Heart left ventricle (tissue), 16 donors: ENCODE measurements at places on chromosomes 1 and 21.

- DNase-seq: no peak
These were observed 123.7 kb upstream of the KIF26B start for GRCh38 chr1:245031041-245031440.

DNA sequence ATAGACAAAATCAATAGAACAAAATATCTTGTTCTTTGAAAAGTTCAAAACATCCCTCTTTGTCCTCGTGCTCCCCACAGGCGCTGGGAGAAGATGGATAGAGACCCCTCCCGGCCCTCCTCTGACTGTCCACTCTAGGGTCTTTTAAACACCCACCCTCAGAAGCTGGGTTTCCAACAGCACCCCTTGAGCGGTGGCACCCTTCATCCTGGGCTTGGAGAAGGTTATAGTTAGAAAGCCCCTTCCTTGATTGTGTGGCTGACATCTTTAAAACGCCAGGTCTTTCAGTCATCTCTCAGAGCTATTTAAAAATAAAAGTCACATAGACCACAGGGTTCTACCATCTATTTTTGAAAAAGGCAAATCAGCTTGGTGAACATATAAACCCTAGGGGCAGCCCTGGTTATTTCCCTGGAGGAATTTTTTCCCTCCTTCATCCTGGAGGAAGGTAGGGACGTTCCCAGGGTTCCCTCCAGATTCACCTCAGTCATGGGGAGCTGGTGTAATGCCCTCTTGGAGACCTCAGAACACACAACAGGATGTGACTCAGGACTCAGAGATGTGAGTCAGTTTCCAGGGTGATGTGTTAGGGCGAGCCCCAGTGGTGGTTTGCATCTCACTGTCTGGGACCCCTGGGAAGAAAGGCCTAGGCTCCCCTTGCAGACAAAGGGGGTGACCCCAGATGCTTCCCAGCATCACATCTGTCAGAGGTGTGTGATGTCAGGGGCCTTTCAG lies 138.5 kb downstream of the CLIC6 start:
- no peak for DNase-seq

DNA sequence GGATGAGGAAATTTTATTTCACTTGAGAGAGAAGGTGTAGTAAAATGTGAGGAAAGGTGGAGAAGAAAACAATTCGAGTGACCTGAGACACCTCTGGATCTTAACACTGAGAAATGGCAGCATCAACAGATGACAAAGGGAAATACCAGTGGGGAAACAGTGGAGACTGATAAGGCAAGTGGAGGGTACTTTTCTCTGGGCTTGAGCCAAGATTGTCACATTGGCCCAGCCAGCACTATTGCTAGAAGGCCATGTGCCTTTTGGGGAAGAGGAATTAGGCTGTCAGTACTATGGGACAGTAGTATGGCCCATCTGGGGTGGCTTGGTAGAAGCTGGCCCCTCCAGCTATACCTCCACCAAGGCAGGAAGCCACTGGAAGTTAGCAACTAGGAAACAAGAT lies 8.4 kb downstream of the SYPL2 start:
- DNase-seq: no peak

- DNase-seq: no peak
These were observed 41.4 kb downstream of the SCMH1 start for GRCh38 chr1:41200728-41201127.

- DNase-seq: no peak
These were observed 15.7 kb upstream of the RCAN1 start for GRCh38 chr21:34630536-34631143.

- DNase-seq: no peak
These were observed 94.9 kb downstream of the MRPL39 start for GRCh38 chr21:25512095-25513081.

DNA sequence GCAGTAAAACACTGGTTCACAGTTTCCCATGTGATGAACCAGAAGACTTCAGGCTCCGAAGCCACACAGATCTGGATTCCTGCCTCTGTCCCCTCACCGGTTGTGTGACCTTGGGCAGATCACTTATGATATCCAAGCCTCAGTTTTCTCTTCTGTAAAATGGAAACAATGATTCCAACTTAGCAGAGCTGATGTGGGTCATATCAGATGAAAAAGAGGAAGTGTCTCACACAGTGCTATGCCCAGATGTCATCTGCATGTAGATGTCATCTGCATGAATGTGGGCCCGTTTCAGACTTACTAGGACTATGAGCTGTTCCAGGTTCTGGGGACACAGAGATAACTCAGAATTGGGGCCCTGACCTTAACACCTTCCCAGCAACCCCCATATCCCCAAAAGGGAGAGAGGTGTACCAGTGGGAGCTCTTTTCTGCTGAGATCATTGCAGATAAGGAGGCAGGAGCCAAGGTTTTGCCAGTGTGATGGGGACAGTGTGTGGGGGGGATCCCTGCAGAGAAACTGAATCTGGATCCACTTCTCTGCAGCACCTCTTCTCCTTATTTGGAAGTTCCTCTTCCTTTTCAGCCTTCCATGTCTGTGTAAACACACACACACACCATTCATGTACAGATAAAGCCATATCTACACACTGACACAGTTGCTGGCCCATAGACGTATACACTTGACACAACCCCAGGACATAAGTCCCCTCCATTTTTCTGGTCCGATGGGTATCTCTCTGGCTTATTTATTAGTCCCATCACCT lies 5.0 kb upstream of the ADGRB2 start:
- DNase-seq: no peak

DNA sequence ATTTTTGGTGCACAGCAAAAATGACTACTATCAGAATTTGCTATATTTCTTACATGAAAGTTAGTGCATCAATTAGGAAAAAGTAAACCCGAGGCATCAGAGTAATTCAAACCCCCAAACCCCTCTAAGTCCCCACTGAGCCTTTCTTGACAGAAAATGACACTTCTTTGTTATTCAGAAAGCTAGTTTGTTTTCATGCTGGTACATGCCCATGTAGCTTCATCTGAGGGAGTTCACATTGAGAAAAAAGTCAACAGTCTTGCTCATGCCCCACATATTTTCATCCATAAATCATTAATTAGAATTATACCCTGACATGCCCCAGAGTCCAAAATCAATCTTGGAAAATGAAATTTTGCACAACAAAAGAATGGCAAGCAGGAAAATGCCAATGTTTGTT lies 39.9 kb upstream of the PDC start:
- no peak for DNase-seq

- DNase-seq: no peak
These were observed 48.8 kb downstream of the KIF21B start for GRCh38 chr1:200974711-200975110.

- no peak for DNase-seq
These were observed at the start of gene HUNK for GRCh38 chr21:31872452-31873274. TSS of gene HUNK (plus strand) at chr21:31873020. CDS start at chr21:31873675, 655 bp downstream.

DNA sequence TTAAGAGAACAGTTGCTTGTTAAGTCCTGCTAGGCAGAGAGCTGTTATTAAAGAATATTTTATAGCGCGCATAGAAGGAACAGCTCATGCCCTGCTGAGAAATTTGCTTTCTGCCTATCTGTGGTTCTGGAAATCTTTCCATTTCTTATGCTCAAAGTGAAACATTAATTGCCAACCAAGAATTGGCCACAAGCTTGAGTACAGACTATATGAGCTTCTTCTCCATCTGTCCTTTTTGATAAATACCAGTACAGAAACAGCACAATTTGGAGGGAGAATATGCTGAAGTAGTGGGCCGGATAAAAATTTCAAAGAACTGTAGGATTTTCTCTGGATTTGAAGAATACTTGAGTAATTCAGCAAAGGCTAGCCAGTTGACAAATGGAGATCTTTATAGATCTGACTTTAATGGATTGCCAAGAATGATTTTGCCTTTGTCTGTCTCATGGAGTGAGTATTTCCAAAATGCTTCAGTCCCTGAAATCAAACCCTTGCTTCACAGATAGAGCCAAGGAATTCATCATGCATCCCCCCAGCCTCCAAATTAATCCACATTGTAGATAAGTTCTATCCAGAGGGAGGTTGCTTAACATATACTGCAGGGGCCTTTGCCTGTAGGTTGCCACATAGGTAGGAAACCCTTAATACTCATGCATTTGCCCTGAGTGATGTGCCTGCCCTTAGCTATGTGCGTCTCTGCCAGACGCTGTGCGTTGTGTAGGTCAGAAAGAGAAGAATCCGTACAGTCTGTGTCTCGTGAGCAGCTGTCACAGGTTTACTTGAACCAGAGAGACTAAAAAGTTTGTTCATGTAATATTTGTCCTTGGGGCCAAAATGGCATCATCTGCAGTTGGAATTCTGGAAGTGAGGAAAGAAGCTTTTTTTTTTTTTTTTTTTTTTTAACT lies 44.2 kb downstream of the SMYD2 start:
- no peak for DNase-seq

DNA sequence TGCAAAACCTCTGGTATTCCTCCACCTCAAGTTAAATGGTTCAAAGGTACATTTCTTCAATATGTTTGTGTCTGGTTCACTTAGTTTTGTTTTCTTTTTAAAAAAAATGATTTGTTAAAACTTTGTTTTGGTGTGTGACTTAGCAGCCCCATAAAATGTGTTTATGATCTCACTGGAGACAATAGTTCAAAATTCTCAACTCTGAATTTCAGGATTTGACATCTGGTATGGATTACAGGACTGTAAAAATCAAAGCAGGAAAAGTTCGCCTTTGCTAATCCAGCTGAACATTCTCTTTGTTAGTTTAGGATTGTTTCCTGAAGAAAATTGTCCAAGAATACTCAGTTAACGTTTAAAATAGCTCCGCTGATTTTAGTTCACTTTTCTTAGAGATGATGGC lies 231.7 kb downstream of the HMCN1 start:
- no peak for DNase-seq

- no peak for DNase-seq
These were observed 94.7 kb downstream of the LACTBL1 start for GRCh38 chr1:22877980-22878379.

- no peak for DNase-seq
These were observed 9.9 kb upstream of the LMO4 start for GRCh38 chr1:87318806-87319205.

GRCh38 chr1:91680556-91681155 lies 180.0 kb downstream of the CDC7 start:
- no peak for DNase-seq

GRCh38 chr1:206002871-206003801 lies at the start of gene RAB7B:
TSS of gene RAB7B (minus strand) at chr1:206003395. CDS start at chr1:205994135, 9,260 bp downstream.
- peak; percentile 37 for DNase-seq

- no peak for DNase-seq
These were observed 61.3 kb downstream of the H3-3A start for GRCh38 chr1:226123591-226124471.

GRCh38 chr1:168709405-168710363 lies 19.3 kb downstream of the DPT start:
- DNase-seq: peak; percentile 24

GRCh38 chr1:154856049-154856448 lies 14.0 kb downstream of the KCNN3 start:
- DNase-seq: no peak

- DNase-seq: no peak
These were observed 2.6 kb downstream of the AIDA start for GRCh38 chr1:222709700-222710153.

GRCh38 chr1:198667186-198667585 lies 28.3 kb downstream of the PTPRC start:
- no peak for DNase-seq

- no peak for DNase-seq
These were observed 67.4 kb upstream of the SIPA1L2 start for GRCh38 chr1:232697187-232697822.

DNA sequence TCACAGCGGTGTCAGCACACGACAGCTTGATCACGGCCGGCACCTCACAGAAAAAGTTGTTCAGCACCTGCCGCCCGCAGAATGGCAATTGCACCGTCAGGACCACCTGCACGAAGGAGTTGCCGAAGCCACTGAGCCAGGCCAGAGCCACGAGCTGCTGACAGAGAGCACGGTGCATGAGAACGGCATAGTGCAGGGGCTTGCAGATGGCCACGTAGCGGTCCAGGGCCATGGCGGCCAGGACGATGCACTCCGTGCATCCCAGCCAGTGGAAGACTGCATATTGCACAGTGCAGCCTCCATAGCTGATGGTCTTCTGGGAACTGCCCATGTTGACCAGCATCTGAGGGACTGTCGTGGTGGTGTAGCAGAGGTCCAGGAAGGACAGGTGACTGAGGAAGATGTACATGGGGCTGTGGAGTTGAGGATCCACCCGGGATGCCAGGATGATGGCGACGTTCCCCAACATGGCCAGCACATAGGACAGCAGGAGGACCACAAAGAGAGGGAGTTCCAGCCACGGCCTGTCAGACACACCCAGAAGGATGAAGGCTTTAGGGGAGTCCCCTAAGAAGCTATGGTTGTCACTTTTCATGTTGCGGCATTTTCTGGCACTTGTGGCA lies 6.4 kb downstream of the OR2B11 start:
- no peak for DNase-seq

DNA sequence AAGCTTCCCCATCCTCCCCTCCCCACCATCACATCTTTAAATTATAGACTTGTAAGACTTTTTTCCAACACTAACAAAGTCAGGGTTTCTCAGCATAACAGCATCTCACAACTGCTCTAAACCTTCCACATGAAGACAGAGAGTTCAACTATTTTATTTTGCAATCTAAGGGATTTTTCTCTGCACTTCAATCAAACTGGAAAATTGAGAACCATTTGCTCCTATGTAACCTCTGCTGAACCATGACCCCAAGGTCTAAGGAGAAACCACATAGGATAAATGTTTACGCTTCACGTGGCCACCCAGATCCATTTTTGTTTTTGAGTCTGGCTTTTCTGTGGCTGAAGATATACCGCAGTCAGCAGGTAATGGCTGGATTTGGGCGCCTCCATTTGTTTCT lies 13.2 kb downstream of the ERRFI1 start:
- DNase-seq: no peak

- no peak for DNase-seq
These were observed 14.0 kb downstream of the ZNF644 start for GRCh38 chr1:91007827-91008226.

DNA sequence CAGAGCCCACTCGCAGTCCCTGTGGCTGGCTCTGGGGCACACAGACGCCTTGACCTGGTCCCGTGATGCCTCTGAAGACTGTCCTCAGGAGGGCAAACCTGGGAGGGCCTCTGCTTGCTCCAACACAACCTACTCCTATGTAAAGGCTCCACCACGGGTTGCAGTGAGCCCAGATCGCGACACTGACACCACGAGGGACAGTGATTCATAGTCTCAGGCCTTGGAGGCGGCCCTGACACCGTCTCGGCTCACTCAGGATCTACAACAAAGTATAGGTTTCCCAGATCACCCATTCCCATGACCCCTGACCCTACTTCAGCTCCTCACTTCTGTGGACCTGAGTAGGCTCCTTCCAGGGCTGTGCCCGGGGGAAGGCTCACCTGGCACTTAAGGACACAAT lies 28.0 kb downstream of the NOL9 start:
- DNase-seq: no peak

DNA sequence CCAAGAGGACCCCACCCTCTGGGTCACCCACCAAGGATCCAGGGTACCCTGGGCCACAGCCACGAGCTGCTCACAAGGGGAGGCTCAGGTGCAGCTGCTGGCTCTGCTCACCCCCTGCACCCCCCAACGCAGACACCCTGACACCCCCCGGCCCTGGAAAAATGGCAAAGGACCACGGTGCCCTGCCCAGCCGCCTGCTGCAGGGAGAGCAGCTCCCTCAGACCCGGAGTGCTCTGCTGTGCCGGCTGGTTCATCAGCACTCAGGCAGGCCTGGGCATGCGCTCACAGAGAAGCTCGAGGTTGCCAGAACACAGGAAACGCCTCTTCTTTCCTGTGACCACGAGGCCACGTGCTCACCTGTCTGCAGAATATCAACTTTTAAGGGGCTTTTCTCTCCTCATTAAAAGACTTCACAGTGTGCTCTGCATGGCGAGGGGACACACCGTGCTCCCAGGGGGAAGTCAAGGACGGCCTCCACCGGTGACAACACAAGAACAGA lies 4.3 kb upstream of the C1QTNF12 start:
- DNase-seq: no peak
